Left ventricle myocardium inferior (tissue), 1 donor: ENCODE measurements at places on chromosomes 11 and 22. TPM values are rescaled to one million over a fixed set of nuclear protein-coding genes. Genes with fewer than 3 reads are reported as not detected.

The SPI1 gene
- total RNA-seq, result 8.3 TPM

The PARVG gene
- total RNA-seq, result 2.8 TPM

The ELMOD1 gene
- total RNA-seq, result 2.3 TPM

The MISFA gene
- total RNA-seq, result 10.7 TPM

The TIGD3 gene
- 0.44 TPM for total RNA-seq

The GGTLC2 gene
- not detected for total RNA-seq

The CADM1 gene
- 51.1 TPM for total RNA-seq

The CPT1B gene
- total RNA-seq, result 394 TPM

The MRGPRX3 gene
- total RNA-seq, result not detected

The MMP13 gene
- not detected for total RNA-seq

The SRSF8 gene
- 19.0 TPM for total RNA-seq

The OR8G5 gene
- not detected for total RNA-seq

The TMEM86A gene
- 5.4 TPM for total RNA-seq

The SERPIND1 gene
- total RNA-seq, result 0.16 TPM

The PANX3 gene
- not detected for total RNA-seq

The INS gene
- total RNA-seq, result not detected

The DBX1 gene
- total RNA-seq, result not detected

The BTG4 gene
- not detected for total RNA-seq

The WNT11 gene
- total RNA-seq, result 22.7 TPM

The OR2D3 gene
- not detected for total RNA-seq

The THYN1 gene
- total RNA-seq, result 41.2 TPM

The RIBC2 gene
- total RNA-seq, result not detected
